SW480 (cell line): ENCODE measurements at places on chromosomes 12 and 14.

GRCh38 chr14:87601036-87601435 is 391.9 kb downstream of the GALC start:
- no peak for DNase-seq

DNA sequence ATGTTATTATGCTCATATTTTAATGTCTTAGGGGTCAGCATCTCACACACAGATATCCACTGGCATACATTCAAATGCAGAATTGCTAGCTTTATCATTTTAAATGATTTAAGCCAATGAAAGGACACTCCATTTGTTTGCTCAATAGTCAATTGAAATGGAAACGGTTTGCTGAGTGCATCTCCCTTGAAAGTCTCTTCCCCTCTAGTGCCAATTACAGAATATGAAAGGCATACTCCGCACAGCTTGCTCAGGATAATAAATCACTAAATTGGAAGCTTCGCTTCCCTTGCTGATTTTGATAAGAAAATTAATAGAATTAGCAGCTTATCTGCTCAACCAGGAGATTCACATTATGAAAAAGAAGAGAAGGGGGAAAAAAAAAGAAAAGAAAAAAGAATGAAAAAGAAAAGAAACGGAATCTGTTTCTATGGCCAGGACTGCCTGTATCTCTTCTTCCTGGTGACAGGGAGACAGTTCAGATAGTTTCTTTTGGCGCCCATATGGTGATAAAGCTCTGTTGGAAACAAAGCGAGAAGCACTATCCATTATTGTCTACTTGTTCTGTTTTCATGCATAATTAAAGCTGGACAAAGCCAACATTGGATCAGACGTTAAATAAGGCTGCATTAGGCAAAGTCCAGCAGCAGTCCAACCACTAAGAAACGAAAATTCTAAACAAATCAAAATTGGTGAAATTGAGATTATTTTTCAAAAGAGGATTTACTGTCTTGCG is 225.0 kb downstream of the GXYLT1 start:
- no peak for DNase-seq

- DNase-seq, result no peak
Observed at GRCh38 chr14:23432946-23433345, 2.5 kb downstream of the MYH7 start.

DNA sequence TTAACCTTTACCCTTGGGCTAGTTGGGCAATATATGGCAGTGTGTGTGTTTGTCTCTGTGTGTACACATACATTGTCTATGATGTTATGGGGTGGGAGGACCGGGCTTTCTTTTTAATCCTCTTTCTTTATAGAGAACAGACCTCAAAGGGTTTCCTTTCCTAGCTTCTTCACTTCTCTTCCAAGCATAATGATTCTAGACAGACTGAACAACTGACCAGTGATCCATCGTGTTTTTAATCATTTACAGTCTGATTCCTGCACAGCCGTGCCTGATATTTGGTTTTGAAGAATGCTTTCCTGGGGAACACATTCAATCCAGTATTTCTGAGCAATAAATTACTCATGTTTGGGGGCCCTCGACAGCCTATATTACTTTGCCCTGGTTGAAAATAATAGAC is 481.1 kb upstream of the DCN start:
- DNase-seq, result no peak

DNA sequence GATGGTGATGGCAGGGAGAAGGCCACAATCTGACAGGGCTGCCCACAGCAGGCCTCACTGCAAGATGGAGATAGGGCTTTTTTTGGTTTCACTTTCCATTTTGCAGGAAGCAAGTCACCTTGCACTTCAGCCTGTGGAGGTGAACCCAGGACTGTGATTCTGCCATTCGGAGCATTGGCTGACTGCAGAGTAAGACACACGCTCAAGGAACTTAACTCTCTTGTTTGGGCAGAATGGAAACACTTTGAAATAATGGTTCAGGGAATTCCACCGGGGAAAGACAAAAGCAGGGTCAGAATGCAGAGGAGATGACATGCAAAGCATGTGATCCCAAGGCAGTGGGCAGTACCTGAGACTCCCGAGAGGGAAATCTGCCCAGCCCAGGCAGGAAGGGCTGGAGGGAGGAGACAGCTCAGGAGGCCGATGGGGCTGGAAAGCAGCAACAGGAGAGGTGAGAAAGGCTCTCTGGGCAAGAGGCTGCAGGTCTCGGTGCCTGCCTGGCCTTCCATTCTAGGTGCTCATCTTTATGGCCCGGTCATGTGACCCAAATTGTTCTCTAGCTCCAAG is 58.7 kb upstream of the PRMT8 start:
- DNase-seq, result peak; percentile 53

GRCh38 chr14:103225476-103225875 is 102.2 kb downstream of the TNFAIP2 start:
- no peak for DNase-seq

- DNase-seq, result no peak
Observed at GRCh38 chr14:73829526-73830431, 21.9 kb upstream of the PTGR2 start.

- peak; percentile 44 for DNase-seq
Observed at GRCh38 chr14:91899213-91899612, 31.9 kb upstream of the TC2N start.

DNA sequence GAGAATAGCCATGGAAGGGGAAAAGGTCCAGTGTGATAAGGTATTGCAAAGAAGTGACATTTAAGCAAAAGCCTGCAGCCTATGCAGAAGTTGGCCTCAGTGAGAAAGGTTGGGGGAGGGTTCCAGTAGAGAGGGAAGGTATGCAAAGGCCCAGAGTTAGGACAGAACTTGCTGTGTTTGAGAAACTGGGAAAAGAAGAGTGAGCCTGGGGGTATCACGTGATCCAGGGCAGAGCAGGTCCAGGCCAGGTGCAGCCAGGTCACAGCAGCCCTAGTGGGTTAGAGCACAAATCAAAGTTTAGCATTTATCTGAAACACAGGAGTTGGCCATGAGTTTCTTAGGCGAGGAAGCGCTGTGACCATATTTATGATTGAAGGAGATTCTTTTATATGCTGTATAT is 1.6 kb downstream of the SERPINA5 start:
- DNase-seq, result no peak

GRCh38 chr12:89551747-89552146 is 25.9 kb upstream of the POC1B start:
- no peak for DNase-seq

- DNase-seq, result no peak
Observed at GRCh38 chr14:60153991-60154390, 11.2 kb downstream of the DHRS7 start.

- no peak for DNase-seq
Observed at GRCh38 chr12:108194585-108194984, 65.5 kb downstream of the WSCD2 start.
